ENCODE measurements at places on chromosomes 3 and 15.

GRCh38 chr3:42229942-42230688 lies 35.9 kb downstream of the CCK start:
- DNase-seq: no peak

DNA sequence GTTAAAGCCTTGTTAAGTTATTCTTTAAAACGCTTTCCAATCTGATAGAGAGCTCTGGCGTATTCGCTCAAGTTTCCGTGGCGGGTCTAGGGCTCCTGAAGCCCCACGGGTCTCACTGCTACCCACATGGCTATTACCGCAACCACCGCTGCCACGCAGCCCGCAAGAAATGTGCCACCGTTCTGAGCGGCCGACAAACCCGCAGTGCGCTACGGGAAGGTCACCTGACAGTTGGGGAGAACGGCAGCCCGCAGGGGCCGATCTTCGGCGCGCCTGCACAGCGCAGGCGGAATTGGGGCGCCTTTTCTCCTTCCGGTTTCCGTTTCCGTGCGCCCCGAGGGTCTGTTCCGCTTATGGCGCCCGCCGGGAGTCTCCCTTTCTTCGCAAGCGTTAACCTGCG lies 76.6 kb upstream of the SNRPN start:
- no peak for DNase-seq

GRCh38 chr3:138367326-138367850 lies 19.0 kb downstream of the MRAS start:
- no peak for DNase-seq

- no peak for DNase-seq
Observed at GRCh38 chr3:76900596-76900995, 139.3 kb upstream of the ROBO2 start.

GRCh38 chr3:164401923-164402322 lies 676.4 kb downstream of the SI start:
- no peak for DNase-seq

- no peak for DNase-seq
Observed at GRCh38 chr3:45939341-45939771, 3.9 kb upstream of the CXCR6 start.

GRCh38 chr3:110470310-110470709 lies 601.3 kb upstream of the NECTIN3 start:
- DNase-seq: no peak
